Non-pigmented ciliary epithelial cell (primary cell): ENCODE measurements at places on chromosomes 5 and 9.
A peak's percentile ranks its signal among the peaks of the same experiment; 100 is the strongest.

GRCh38 chr5:108798513-108799265 lies 51.0 kb downstream of the FER start:
- no peak for DNase-seq

DNA sequence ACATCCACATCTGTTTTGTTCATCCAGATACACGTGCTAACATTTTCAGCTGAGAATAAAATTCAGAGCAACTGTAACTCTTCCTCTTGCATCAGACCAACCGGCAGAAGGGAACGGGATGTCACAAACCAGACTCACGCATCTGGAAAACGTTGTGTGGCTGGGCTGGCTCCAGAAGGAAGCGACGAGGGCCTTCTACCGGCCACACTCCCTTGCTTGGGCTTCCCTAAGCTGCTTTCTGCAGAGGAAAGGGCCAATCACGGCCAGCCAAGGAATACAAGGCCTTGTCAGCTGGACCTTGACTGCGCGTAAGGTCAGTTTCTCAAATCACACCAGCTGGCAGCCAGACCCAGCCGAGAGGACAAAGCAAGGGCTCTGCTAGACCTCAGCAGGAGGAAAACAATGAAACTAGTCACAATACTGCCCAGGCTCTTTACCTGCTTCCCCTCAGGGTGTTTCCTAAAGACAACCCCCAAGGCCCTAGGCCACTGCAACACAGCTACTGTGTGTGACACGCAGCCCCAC lies 106.1 kb downstream of the THBS4 start:
- DNase-seq: no peak

GRCh38 chr5:140145818-140146522 lies 20.2 kb downstream of the IGIP start:
- no peak for DNase-seq

DNA sequence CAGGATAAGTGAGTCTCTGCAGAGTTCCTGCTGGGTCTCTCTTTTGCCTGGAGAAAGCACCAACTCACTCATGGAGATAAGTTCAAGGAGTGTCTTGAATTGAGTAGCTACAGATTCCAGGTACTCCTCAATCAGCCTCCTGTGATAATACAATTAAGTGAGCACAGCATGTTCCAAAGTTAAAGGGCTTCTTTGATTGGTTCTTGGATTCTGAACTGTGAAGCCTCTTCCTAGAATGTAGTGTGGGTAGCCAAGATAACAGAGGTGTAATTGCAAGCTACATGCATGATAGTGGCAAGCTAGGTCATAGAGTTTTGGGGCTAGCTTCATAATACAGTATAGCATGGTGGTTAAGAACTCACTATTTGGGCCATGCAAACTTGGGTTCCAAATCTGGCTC lies 23.2 kb upstream of the CARNMT1 start:
- no peak for DNase-seq

DNA sequence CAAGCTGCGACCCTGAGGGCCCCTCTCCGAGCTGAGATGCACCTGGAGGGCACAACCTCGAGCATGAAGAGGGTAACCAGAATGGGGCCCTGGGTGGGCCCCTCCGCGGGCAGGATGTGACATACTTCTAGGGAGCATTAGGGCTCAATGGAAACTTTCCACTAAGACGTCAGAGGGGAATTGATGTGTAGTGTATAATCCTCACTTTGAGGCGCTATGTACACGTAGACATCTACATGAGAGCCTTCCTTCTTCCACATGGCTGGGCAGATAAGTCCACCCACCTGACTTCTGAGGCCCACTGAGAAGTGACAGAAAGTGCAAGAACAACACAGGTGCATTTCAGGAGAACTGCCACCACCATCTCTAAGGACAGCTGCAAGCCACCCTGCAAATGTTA lies 61.0 kb downstream of the DAP start:
- DNase-seq: no peak

DNA sequence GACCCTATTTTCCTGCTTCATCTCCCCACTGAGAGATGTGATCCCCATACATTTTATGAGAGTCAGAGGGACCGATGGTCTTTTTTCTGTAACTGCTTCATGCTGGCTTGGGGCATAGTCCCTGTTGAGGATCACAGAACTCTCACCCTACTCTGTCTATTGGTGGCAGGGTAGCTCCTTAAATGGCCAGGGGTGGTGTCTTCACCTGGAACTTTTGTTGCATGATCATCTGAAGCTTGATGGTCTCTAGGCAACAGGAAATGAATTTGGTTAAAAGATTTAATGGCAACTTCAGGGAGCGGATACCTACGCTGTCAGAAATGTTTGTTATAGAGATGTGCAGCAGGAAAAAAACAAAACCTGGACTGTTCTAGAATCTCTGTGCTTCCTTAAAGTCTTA lies 87.0 kb upstream of the GLIS3 start:
- no peak for DNase-seq

DNA sequence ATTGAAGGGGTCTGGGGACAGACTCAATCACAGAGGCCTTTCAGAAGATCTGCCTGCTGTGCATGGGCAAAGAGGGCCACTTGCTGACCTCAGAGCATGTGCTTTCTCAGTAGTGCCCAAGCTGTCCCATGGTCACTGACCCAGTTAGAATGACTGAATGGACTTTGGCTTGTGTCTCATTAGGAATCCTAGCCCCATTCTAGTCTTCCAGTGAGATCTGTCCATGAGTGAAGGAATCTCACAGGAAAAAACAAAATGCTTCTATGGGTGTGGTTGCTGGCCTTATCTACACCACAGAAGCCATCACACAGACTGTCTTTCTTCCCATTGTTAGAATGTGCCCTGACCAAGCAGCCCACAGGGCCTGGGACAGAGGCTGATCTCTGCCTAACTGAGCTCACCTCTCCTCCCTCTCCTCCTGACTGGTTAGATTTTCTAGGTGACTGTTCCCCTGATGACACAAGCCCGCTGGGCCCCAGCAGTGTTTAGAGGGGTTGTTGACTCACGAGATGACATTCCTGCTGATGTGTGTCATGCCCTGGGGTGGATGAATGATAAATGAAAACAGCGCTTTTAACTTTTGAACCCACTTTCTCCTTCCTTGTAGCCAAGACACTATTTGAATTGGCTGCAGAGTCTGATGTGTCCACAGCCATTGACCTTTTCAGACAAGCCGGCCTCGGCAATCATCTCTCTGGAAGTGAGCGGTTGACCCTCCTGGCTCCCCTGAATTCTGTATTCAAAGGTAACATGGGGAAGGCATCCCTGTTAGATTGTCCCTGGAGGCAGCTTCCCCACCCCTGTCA lies 24.8 kb downstream of the TGFBI start:
- DNase-seq: peak; percentile 96

- DNase-seq: no peak
Observed at GRCh38 chr9:133569891-133570690, 35.6 kb downstream of the ADAMTSL2 start.

- no peak for DNase-seq
Observed at GRCh38 chr5:10579536-10580521, 16.0 kb downstream of the ANKRD33B start.

DNA sequence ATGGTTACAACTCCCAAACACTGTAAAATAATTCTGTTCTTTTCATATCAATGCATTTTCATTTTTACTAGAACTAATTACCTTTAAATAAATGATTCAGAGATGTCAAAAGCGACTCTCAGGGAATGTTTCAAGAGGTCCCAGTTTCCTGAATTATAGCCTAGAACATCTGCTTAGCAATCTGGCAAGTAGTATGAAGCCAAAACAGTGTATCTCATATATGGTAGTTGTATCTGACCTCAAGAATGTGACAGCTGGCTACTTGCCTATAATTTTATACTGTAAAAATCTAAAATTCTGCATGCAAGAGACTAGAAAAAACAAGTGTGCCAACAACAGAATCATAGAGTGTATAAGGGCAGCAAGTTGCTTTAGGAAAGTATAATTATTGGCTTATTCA lies 187.7 kb upstream of the POU5F2 start:
- DNase-seq: peak; percentile 19

- no peak for DNase-seq
Observed at GRCh38 chr9:94554439-94555331, at the start of gene PCAT7. Gene PCAT7, plus strand, starts transcription at chr9:94555083.

- no peak for DNase-seq
Observed at GRCh38 chr9:77014597-77015263, 4.7 kb upstream of the FOXB2 start.

GRCh38 chr5:72465601-72466563 lies 41.3 kb downstream of the ZNF366 start:
- no peak for DNase-seq

- peak; percentile 37 for DNase-seq
Observed at GRCh38 chr5:124519396-124519795, 227.0 kb downstream of the ZNF608 start.

GRCh38 chr5:137336161-137336560 lies 163.0 kb downstream of the SPOCK1 start:
- no peak for DNase-seq

GRCh38 chr5:90996089-90996488 lies 387.0 kb downstream of the ARRDC3 start:
- no peak for DNase-seq

- no peak for DNase-seq
Observed at GRCh38 chr5:123371575-123372179, 51.5 kb downstream of the CEP120 start.

GRCh38 chr9:126354887-126355770 lies 28.5 kb downstream of the MVB12B start:
- no peak for DNase-seq

DNA sequence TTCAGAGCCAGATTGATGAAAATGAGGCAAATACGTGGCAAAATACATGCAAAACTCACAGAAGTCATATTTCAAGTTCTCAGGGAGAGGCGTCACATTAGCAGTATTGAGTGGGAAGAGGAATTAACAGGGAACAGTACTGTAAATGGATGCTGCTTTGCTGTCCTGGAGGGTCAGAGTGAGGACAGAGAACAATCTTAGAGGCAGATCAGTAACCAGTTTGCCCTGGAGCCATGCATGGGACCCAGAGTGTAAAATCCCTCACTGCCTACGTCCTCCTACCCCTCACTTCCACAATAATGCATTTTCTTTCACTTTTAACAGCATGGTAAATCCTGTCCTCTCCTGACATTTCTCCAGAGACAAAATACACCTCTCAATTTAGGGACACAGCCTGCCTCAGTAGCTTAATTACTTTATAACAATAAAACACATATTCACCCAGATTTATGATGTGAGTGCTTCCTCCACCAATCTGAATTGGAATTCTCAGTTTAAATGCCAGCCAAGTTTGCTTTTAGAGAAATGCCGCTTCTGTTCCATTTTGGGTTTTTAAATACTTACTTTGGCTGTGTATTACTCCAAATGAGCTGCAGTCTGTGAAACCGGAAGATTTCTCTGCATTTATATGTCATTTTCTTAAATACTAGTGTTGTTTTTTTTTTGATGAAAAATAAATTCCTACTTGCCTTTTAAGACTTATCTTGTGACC lies 70.0 kb downstream of the LMNB1 start:
- no peak for DNase-seq

- no peak for DNase-seq
Observed at GRCh38 chr9:26471261-26471660, 421.3 kb downstream of the CAAP1 start.

DNA sequence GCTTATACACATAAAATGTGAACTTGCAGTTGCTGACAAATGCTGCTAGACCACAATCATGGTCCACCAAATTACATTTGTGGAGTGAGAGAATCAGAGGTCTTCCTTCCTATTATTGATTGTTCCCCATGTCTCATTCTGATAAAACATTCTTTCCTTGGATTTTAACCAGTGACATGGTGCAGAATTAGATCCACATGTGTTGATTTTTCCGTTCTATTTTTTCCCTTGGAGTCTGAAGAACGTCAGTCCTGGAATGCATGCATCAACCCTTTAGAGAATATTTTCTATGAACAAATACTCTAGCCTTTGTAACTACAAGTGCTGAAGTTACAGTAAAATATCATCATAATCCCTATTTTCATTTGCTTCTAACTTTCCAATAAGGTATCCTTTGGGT lies 170.7 kb upstream of the SPRY4 start:
- DNase-seq: no peak

- no peak for DNase-seq
Observed at GRCh38 chr9:98790134-98790841, 6.1 kb downstream of the ANKS6 start.

DNA sequence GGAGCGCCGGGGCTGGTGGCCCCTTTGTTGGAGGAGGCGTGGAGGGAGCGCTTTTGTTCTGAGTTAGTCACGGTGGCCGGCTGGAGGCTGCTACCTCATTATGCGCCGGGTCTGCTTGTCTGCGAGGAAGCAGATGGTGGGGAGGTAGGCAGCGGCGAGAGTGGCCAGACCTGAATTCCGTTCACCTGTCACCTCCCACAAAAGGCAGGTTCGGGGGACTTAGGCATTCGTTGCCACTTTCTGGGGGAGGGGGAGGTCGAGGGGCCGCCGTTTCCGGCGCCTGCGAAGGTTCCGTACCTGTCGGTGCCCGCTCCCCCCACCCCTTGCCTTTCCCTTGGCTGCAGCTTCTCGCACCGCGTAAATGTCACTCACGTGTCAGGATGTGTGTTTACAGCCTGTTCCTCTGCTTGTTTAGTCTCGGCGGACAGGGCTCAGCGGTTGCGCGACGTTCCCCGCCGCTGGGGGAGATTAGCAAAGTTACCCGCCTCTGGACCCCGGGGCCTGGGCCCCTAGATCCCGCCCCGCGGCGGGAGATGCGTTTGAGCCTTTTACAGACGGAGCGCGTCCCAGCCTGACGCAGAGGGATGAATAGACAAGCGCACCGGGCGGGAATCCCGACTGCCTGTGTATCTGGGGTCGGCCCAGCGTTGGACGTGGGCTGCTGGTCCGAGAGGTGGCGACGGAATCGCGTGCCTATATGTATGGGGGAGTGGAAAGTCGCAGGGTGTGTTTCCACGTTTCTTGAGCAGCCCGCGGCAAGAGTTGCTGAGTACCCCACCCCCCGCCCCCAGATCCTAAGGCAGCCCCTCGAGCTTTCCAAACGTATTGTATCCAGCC lies 2.7 kb upstream of the LHX2 start:
- DNase-seq: no peak

DNA sequence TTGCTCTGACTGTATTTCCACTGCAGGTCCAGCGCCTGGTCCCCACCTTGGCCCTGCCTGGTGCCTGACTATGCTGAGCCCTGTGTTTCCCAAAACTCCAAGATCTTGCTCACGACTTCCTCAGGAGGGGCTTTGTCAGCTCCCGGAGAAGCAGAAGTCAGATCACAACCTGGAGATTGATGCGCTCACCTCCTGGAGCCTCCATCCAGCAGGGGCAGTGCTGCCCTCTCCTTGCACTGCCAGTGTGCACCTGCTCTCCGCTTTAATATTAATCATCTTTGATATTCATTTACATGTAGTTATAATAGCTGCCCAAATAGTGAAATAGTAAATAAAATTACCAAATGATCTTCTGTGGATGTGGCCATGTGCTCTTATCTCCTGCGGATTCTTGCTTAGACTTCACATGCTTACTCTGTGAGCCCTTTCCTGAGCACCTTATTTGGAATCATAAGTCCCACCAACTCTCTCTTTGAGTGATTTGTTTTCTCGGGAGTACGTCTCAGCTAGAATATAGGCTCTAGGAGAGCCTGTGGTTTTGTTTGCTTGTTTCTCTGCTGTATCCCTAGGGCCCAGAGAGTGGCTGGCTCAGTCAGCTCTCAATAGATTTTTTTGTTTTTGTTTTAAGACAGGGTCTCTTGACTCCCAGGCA lies 17.4 kb downstream of the MAML1 start:
- no peak for DNase-seq

- no peak for DNase-seq
Observed at GRCh38 chr9:2466703-2467102, 154.9 kb upstream of the VLDLR start.
